ENCODE measurements at places on chromosomes 2 and 18. TPM values are rescaled to one million over a fixed set of nuclear protein-coding genes. Genes with fewer than 3 reads are reported as not detected.

GRCh38 chr18:78548261-78549058 is 431.2 kb upstream of the SALL3 start:
- no peaks in the 10 kb centered on the region for H3K27me3 ChIP-seq
- H3K36me3 ChIP-seq, result no peaks in the 10 kb centered on the region
- DNase-seq, result no peak
- H3K27ac ChIP-seq, result no peak overlapping the region
- no peak overlapping the region for H3K4me3 ChIP-seq

The CIAO1 gene
- 58.0 TPM for total RNA-seq

DNA sequence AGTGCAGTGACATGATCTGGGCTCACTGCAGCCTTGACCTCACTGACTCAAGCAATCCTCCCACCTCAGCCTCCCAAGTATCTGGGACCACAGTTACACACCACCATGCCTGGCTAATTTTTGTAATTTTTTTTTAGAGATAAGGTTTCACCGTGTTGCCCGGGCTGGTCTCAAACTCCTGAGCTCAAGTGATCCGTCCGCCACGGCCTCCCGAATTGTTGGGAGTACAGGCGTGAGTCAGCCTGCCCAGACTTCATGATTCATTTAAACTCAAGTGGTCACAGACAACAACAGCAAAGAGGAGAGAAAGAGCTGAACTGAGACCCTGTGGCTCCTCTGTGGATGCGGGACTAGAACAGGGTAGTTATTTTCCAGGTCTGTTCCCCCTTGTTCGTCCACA is 83.0 kb downstream of the TSHZ1 start:
- no peaks in the 10 kb centered on the region for H3K27me3 ChIP-seq
- H3K27ac ChIP-seq, result no peak overlapping the region
- no peaks in the 10 kb centered on the region for H3K4me1 ChIP-seq
- H3K36me3 ChIP-seq, result peaks cover 3% of the 10 kb centered on the region
- H3K4me3 ChIP-seq, result no peak overlapping the region

The FBXO48 gene
- total RNA-seq, result 0.45 TPM

- peaks cover 7% of the 10 kb centered on the region for H3K27me3 ChIP-seq
- H3K4me3 ChIP-seq, result no peak overlapping the region
- H3K36me3 ChIP-seq, result no peaks in the 10 kb centered on the region
- no peak for DNase-seq
- no peak overlapping the region for H3K27ac ChIP-seq
- H3K4me1 ChIP-seq, result peaks cover 17% of the 10 kb centered on the region
These were observed 9.6 kb downstream of the GDF7 start for GRCh38 chr2:20676353-20677215.

DNA sequence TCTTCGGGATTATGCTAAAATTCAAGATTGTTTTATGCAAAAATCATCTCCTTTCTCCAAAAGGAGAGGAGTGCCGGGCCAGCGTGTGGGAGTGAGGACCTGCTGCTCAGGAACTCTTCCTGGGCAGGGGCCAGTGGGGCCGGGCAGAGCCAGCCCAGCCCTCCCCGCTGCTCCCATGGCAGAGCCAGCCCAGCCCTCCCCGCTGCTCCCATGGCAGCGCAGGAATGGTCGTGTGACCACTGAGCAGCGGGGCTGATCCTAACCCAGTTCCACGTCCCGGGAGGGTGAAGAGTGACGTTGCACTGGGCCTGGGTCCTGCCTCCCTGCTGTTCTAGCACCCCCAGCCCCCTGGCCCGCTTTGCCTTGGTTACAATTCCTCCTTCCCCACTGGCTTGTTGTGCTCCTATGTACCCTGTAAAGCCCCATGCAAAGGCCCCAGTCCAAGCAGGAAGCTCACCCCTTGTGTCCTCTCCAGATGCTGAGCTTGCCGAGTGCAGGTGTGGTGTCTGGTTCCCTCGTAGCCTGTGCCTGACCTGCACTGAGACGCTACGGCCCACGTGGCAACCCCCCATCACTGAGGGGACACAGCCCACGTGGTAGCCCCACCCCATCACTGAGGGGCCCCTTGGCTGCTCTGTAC is 11.4 kb upstream of the NEU4 start:
- no peaks in the 10 kb centered on the region for H3K4me1 ChIP-seq
- DNase-seq, result no peak
- H3K4me3 ChIP-seq, result no peak overlapping the region
- no peaks in the 10 kb centered on the region for H3K36me3 ChIP-seq
- no peak overlapping the region for H3K27ac ChIP-seq

Measured in HFFc6 (cell line).